ENCODE measurements at places on chromosomes 3 and 15.
A peak's percentile ranks its signal among the peaks of the same experiment; 100 is the strongest.

- no peak for DNase-seq
These were observed 17.7 kb upstream of the FGD5 start for GRCh38 chr3:14801031-14801430.

- DNase-seq = peak; percentile 92
These were observed at the start of gene UBA3 for GRCh38 chr3:69080233-69080920. Gene UBA3, minus strand, starts transcription at chr3:69080365. Its CDS starts 12 bp downstream, at chr3:69080353.

DNA sequence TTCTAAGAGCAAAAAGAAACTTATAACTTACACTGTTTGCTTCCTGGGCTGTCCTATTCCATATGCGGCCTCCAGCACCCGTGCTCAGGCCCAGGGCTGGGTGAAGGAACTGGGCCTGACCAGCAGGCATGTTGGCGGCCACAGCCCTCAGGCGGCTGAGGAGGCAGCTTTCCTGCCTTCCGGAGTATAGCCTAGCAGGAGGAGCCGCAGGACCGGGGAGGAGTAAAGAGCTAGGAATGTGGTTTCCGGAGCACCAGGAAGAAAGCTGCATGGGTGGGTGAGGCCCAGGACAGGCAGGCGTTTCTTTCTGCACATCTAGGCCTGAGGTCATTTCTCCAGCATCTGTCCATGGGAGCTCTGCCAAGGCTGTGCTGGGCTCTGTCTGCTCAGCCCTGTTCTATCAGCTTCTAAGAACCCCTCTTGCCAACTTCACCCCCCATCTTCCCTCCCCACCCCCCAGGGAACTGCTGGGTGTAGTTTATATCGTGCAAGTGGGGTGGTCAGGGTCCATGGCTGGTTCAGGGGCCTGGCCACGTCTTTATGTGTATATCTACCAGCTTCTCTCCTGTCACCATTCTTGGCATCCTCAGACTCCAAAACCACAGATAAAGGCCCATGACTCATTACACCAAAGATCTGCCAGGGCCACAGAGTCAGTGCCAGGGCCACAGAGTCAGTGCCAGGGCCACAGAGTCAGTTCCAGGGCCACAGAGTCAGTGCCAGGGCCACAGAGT is 7.8 kb upstream of the KIF7 start:
- peak; percentile 81 for DNase-seq

DNA sequence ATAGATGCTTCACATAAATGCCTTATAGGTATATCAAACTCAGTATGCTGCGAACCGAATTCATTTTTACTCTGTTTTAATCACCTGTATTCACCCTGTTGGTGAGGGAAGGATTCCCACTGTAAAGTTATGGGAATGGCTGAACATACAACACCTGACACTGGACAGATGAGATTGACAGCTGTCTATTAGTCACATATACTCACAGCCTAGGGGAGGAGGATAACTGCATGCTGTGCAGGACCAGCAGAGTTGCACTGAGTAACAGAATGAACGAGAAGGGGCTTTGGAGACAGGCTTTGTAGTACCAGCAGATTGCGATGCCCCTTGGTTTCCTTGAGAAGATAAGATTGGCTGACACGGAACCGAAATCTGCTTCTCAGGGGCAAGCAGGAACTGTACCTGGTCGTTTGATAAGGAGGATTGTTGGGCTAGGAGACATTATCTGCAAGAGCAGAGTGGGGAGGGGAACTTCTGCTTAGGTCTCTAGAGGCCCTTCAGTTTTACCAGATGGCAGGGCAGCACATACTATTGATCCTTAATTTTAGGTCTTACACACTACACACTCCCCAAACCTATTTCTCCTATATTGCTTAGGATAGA is 43.5 kb upstream of the SLC22A13 start:
- no peak for DNase-seq

GRCh38 chr15:31811641-31812040 is 218.7 kb upstream of the CHRNA7 start:
- DNase-seq = no peak

DNA sequence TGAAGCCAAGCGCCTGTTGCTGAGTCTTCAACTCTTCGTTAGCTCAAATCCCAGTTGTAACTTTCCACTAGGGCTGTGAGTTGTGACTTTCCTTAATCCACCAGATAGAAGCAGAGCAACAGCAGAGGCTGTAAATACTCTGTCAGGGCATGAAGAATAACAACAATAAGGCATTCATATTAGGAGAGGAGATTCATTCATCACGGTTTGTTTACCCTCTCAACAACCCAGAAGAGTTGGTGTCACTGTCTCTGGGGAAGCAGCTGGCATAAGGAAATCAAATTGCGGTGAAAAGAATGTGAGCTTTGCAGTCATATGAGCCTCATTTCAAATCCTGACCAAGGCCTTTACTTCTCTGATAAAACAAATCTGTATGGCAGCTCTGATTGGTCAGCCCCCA is 184.8 kb downstream of the SHQ1 start:
- no peak for DNase-seq

DNA sequence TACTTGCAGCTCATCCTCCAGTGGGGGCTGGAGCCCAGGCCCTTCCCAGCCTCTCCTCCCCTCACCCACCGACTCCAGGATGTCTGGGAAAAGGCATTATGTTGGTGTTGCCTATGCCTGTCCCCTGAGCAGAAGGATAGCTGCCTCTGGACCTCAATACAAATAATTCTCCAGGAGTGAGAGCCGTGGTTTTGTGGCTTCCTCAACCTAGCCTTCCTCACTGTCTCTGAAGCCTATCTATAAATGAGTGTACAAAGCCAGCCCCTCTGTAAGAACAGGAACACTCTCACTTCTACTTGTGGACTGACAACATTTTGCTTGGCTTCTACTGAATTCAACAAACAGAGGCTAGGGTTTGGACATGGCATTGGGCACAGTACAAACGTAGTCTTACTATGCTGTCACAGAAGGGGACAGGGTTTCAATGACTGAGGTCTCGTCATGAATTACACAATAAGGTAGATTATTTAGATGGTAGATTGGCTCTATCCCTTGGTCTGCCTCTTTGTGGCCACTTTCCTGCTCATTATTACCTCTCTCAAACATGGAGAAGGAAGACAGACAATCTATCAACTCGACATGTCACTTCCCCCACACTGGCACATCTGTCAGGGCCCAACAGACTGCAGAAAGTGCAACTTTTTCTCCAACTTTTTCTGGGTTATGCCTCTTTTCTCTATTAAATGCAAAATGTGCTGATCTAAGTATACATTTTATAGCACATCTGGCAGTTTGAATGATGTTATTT is 82.8 kb upstream of the MEX3B start:
- no peak for DNase-seq

GRCh38 chr15:87781959-87782625 is 474.4 kb downstream of the NTRK3 start:
- no peak for DNase-seq

All from epithelial cell of esophagus (primary cell).